NCI-H748 treated with DMSO at 0.1 percent for 48 hours (cell line): ENCODE measurements at places on chromosomes 1 and 21.
A peak's percentile ranks its signal among the peaks of the same experiment; 100 is the strongest.

DNA sequence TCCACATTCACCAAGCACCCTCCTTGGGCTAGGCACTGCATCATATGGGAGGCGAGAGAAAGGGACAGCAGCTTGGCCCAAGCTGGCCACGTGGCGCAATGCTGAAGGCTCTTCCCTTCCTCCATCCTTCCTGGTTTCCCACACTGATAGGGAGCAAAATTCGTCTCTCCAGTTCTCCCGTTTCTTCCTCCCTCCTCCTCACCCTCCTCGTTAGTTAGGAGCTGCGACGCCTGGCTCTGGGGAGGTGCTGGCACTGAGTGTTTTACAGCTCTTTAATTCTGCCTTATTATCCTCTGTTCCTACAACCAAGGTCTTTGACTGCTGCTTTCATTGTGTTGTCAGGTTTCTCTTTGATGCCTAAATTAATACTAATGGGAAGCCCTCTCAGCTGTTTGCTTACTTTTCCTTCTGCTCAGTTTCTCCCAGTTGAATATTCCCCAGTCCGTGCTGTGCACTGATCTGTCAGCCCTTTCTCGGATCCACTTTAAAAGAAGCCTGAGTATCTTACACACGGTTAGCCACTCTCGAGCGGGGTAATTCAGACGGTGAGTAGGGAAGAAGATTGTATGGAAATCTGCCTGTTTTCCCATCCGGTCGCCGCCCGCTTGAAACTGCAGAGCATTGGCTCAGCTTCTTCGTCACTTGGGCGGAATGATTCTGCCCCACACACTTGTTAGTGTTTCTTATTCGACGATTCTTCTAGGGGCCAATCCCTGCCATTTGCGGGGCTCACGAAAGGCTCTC is 56.2 kb upstream of the SMYD2 start:
- DNase-seq: no peak

- no peak for DNase-seq
These were observed 55.9 kb upstream of the SPOCD1 start for GRCh38 chr1:31871703-31872102.

DNA sequence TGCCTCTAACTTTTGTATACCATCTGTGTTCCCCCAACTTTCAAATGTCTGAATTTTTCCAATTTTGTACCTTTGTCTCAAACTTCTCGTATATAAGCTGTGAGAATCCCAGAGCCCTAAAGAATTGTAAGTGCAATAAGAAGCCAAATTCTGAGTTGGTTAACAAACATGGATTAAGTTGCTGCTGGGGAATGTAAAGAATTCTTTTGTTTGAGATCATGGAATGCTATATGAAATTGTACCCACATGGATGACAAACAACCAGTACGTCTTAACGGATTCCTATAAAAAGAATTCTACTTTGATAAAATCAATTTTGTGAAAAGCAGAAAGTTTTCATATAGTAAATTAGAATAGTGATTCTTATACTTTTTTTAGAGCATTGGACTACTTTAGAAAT is 72.4 kb upstream of the CYP2J2 start:
- no peak for DNase-seq

DNA sequence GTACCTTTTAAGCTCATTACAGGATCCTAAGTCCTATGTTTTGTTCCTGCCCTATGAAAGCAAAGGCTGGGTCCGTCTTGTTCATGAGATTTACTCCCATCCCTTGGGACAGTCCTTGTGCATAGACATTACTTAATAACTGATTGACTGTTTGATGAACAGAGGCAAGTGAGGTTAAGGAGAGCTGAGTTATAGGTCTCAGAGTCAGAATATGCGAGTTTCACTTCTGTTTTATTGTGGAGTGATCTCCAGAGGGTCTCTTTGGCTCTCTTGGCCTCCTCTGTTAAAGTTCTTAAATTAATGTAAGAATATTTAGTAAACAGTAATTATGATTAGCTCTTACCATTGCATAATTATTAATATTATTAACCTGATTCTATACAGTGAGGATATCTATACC is 52.6 kb downstream of the BRINP2 start:
- no peak for DNase-seq

DNA sequence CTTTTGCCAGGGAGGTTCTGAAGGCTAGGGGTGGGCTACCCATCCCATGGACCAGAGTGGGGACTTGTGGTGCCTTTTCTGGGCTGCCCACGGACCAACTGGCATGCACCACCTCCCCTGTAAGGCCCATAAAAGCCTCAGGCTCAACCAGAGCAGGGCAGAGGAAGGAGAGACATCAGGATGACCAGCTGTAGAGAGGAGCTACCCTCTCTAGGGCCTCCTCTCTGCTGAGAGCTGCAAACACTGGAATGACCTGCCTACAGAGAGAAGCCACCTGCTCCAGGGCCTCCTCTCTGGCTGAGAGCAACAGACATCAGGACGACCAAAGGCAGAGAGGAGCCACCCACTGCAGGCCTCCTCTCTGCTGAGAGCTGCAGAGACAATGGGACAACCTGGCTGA is 140.9 kb downstream of the EIF4G3 start:
- no peak for DNase-seq

GRCh38 chr1:168139070-168139469 is 2.3 kb upstream of the GPR161 start:
- DNase-seq: no peak

GRCh38 chr1:168064216-168064615 is 72.5 kb downstream of the GPR161 start:
- DNase-seq: no peak

- no peak for DNase-seq
These were observed 47.3 kb downstream of the DTL start for GRCh38 chr1:212082765-212083406.

GRCh38 chr1:205977402-205978014 is 25.7 kb downstream of the RAB7B start:
- DNase-seq: peak; percentile 40

GRCh38 chr1:24018611-24019580 is 38.8 kb upstream of the SRSF10 start:
- no peak for DNase-seq

- DNase-seq: no peak
These were observed 143.9 kb downstream of the HMGB4 start for GRCh38 chr1:34007760-34008159.

GRCh38 chr1:158155673-158156072 is 25.0 kb upstream of the CD1D start:
- DNase-seq: no peak

DNA sequence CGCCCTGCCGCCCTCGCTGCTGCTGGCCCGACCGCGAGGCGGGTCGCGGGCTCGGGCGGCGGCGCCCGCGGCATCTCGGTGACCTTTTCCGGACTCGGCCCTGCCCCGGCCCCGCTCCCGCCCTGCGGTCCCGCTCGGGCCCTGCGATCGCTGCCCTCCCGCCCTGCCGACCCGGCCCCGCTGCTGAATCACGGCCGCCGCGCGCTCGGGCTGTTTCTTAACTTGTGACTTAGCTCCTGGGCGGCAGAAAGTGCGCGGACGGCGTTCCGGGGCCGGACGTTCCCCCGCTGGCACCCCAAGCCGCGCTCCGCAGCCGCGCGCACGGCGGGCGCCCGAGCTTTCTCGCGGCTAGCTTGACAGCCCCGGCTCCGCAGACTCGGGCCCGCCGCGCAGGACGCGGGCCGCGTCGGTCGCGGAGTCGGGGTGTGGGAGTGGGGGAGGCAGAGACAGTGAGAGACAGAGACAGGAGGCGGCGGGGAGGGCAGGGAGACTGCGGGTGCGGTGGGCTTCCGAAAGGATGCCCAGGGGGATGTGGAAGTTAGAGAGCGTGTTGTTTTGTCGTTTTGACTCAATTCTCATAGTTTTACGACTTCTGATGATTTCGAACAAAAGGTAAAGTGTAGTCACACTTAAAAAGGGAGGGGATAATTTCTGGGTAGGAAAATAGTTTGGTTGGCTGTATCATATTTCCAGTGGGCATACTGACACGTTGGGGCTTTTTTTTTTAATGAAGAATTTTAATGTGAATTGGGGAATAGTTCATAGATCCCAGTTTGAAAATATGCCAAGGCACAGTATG is 49.8 kb downstream of the PRDM2 start:
- DNase-seq: no peak

DNA sequence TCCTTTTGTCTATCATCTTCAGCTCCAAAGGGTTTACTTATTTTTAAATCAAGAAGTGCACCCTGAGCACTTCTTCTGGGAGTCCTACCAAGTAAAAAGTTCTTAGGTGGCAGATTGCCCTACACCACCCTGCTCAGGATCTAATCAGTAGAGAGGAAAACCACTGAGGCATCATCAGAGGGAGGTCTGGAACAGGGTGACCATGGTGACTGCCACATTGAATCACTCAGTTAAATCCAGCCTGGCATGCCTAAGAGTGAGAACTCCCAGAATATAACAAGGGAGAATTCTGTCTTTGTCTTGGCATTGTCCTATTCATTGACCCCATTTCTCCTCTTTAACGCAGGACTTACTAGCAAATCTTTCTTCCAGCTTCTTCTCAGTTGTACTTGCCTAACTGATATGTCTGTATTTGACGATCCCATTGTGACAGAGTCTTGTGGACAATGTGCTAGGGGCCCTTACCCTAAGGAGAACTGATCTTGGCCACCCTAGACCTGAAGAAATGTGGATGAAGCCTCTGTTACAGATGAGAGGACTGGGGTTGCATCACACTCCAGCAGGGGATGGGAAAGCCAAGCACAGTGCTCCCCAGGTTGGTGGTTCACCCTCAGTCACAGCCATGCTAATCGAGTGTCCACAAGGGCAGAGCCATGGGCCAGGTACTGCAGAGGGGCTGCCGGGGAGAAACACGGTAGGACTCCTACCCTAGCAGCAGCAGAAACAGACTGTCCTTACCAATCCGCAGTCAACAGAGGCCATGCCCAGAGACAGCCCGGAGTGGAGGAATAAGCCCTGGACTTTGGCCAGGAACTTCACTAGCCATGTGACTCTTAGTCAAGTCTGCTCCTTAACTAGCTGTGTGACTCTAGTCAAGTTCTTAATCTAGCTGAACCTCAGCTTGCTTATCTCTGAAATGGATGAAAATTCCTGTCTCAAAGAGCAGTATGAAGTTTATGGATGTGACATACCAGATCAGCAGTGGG is 15.4 kb downstream of the PKP1 start:
- no peak for DNase-seq

- no peak for DNase-seq
These were observed 161.7 kb downstream of the NTMT2 start for GRCh38 chr1:170307426-170307825.

GRCh38 chr21:33767236-33767635 is 124.9 kb downstream of the ITSN1 start:
- no peak for DNase-seq
